Stimulated activated CD8-positive, alpha-beta memory T cell treated with anti-CD3 and anti-CD28 coated beads, Interleukin-15, amount 100 ng/mL, for 4 hours (primary cell): ENCODE measurements at places on chromosomes 12 and 14.

GRCh38 chr12:61915420-61915819, 344.8 kb upstream of the USP15 start:
- no peak for DNase-seq

DNA sequence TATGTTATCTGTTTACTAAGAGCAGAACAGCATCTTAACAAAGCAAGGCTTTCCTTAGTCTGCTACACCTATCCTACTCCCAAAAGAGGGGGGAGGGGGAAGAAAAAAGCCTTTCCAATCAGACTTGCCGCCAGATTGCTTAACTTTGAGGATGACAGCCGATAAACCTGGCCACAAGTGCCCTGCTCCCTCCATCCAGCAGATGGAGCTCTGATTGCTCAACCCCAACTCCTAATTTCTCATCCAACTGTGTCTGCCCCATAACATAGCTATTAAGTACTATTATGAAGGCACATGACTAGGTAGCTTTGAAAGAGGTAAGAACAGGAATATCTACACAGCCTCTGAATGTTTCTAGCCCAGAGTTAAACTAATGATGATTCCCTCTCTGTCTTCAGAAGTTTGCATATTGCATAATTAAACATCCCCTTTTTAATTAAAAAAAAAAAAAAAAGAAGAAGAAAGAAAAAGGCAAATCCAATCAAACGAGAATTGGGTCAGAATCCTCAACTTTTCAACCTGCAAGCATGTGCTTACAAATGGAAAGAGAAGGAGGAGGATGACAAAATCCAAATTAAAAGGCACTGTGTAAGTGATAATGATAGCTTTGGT, 247.4 kb downstream of the GALC start:
- DNase-seq, result no peak

GRCh38 chr14:96363751-96364336, 518 bp downstream of the GSKIP start:
- DNase-seq, result no peak

DNA sequence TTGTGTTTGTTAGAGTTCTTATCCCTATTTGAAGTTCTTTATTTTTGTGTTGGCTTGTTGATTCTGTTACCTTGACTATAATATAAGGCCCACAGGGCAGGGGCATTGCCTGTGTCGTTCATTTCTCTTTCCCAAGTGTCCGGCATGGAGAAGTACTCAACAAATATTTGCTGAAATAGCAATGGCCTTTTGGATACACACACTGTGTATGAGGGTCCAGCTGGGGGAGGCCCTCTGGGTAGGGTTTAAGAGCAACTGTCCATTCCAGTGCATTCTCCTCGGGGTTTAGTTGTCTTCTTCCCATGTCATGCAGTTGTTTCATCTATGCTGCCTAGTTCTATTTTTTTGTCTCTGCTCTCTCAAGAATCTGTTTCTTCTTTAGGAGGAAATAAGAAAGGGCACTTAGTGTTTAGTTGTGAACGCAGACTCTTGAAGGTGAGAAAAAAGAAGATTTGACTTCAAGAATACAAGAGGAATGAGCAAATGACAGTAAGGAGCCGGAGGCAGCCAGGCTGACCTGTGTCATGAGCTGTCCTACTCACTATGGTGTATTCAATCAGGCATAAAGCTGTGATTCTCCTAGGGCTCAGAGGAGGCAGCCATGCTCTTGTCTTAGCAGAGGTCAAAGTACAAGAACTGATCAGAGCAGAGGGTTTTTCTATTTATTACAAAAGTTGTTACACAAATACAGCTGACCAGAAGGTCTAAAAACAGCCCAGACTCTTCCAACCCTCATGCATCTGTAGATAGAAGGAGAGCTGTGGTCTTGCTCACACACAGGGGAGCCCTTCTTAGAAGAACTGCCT, 10.2 kb downstream of the ERG28 start:
- DNase-seq, result no peak

GRCh38 chr12:92554158-92555073, 148.4 kb upstream of the PLEKHG7 start:
- no peak for DNase-seq

- no peak for DNase-seq
These were observed 15.0 kb downstream of the TCP11L2 start for GRCh38 chr12:106317406-106318082.

DNA sequence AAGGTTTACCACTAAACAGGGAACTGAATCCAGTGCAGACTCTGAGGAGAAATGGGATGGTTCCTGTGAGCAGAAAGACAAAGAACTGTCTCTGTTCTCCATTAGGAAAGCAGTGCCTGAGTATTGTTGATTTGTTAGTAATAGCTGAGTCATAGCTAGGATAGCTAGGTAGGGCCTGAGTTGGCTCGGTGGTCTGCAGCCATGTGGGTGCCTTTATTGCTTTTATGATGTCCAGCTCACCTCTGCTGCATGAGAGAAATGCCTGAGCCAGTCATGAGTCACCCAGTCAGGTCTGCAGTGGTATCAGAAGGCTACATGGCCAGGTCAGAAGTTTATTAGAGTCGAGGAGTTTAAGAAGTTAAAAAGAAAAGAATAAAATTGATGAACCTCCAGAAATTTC, 24.2 kb downstream of the TRHDE start:
- DNase-seq, result no peak

GRCh38 chr14:38496092-38496491, 240.2 kb upstream of the CLEC14A start:
- no peak for DNase-seq

DNA sequence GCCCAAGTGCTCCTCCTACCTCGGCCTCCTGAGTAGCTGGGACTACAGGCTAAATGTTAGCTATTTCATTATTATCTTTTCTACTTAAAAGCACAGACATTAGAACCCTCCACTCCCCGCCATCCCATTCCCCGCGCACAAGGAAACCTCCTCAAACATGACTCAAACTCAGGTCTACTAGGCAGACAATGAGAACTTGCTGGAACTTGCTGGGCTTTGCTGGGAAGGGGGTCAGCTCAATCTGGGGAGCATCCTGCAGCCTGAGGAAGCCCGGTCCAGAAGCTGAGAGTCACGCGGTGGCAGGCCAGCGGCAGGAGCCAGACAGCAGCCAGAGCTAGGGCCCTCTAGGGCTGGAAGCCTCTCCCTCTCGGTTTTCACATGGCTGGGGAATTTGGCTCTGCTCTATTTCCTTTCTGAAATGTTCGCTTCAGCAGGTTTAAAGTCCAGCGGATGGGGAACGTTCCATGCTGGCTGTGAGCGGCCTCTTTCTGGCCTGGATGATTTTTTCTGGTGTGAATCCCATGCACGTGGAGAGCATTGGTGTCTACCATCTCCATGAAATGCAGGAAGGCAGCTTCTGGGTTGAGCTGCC, 68.5 kb downstream of the SLC6A12 start:
- no peak for DNase-seq

DNA sequence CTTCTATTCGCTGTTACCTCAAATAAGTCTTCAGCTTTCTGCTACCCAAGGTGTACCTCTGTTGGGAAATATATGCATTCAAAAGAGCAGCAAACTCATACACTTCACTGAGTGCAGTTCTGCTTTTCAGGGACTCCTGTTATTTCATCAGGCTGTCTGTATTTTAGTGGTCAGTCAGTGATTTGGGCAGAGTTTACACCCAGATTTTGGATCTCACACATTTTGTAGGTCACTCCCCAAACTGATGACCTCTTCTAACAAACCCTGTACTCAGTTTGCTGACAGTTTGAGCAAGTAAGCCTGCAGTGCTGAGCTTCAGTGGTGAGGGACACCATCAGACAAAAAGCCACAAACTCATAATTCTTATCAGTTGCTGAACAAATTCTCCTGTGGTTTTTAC, 8.2 kb upstream of the WASHC4 start:
- no peak for DNase-seq

- no peak for DNase-seq
These were observed 87.0 kb downstream of the TBX5 start for GRCh38 chr12:114318984-114319383.

DNA sequence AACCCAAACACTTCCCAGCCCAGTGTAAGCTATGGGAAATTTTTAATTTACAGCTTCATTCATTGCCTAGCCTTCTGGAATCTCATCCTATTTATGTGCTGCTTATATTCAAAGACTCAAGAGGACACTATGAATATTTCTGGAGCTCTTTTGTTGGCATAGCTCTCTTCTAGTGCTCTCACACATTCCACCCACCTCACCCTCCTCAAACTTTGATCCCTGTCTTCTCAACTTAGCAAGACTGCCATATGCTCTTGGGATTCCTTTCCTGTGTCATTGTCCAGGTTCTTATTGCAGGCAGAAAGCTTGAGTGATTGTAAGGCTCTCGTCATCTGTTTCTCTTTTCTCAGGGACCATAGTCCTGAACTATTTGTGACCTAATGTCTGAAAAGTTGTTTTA, 18.0 kb upstream of the NKX2-1 start:
- DNase-seq, result no peak

- no peak for DNase-seq
These were observed 109.0 kb upstream of the TMPO start for GRCh38 chr12:98406378-98406777.

- DNase-seq, result no peak
These were observed 43.2 kb downstream of the CPSF2 start for GRCh38 chr14:92164958-92165357.

GRCh38 chr14:83798421-83798820, 1731.5 kb upstream of the FLRT2 start:
- no peak for DNase-seq

DNA sequence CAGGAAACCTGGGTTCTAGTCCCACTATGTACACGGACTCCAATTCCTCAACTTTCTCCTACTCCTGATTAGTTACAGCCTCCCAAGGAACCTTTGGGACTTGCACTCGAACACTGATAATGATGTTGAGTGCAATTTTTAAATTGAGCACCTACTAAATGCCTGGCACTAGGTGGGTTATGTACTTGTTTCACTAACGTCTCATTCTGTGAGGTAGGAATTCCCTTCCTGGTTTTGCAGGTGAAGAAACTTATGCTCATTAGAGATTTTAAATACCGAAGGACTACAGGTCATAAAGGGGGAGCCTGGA, 536 bp downstream of the PARPBP start:
- no peak for DNase-seq

DNA sequence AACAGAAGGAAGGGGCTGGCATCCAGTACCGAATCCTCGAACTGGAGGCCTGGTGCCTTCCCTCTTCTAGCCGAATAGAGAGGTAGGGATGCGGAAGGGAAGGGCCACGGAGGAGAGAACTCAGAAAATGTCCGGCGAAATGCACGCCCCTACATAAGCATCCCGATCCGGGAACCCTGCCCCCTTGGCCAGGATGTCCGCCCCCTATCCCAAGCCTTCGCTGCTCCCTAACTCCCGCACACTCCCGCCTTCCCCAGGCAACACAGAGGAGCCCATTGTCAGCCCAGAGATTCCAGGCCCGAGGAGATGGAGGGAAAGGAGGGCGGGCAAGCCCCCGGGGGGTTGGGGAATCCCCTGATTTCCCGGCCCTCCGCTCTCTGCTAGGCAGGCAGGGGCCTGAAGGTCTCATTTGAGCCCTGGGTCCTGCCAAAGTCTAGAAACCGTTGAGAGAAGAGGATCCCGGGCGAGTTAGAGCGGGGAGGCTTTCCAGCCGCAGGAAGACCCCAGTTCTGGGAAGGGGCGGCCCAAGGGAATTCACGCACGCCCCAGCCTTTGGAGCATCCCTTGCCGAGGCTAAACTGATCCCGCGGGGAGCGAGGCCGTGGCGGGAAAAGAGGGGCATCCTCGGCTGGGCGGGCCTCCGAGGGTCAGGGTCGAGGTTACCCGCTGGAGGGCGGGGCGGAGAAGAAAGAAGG, 569 bp upstream of the ARHGEF40 start:
- DNase-seq, result no peak

DNA sequence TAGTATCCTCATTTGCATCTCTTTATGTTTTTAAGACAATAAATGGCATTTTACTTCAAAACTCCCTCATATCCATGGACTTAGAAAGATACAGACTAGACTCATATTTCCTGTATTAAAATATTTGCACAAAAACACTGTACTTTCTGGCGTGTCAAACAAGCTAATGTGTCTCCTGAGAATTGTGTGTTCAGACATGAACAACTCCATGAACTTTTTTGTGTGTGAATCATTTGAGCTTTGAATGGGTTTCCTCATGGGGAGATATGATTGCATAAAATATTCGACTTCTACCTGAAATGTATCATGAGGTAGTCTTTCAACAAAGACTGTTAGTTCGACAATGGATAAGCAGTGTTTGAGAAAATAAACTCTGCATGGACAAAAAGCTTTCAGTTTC, 58.8 kb downstream of the TMEM30B start:
- no peak for DNase-seq

GRCh38 chr12:64618953-64619590, 8.8 kb downstream of the RASSF3 start:
- DNase-seq, result no peak

DNA sequence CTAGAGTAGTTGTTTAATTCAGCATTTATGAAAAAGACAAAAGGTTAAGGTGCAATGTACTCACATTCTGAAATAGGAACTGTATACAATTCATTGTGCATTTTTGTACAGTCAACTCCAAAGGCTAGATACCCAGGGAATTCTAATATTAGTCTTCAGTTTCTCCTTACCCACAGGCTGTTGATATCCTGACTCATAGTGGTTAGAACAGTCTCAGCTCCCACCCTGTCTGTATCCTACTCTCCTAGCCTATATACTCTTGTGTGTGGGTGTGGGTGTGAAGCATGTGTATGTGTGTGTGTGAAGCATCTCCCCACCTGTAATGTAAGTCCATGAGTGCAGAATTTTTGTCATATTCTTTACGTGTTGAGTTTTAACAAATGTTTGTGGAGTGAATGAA, 229.5 kb downstream of the NAV3 start:
- DNase-seq, result no peak

DNA sequence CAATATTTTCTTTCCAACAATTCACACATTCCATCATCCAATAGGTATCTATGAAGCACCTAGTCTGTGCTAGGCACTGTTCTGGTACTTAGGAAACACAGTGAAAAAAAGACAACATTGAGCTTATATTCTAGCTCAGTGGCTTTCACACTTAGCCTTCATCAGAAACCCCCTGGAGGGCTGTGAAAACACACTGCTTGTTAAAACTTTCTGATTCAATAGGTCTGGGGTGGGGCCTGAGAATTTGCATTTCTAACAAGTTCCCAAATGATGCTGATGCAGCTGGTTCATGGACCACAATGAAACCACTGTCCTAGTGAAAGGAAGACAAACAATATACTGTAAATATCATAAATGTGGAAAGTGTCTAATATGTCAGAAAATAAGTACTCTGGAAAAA, 5.9 kb downstream of the VTI1B start:
- no peak for DNase-seq

DNA sequence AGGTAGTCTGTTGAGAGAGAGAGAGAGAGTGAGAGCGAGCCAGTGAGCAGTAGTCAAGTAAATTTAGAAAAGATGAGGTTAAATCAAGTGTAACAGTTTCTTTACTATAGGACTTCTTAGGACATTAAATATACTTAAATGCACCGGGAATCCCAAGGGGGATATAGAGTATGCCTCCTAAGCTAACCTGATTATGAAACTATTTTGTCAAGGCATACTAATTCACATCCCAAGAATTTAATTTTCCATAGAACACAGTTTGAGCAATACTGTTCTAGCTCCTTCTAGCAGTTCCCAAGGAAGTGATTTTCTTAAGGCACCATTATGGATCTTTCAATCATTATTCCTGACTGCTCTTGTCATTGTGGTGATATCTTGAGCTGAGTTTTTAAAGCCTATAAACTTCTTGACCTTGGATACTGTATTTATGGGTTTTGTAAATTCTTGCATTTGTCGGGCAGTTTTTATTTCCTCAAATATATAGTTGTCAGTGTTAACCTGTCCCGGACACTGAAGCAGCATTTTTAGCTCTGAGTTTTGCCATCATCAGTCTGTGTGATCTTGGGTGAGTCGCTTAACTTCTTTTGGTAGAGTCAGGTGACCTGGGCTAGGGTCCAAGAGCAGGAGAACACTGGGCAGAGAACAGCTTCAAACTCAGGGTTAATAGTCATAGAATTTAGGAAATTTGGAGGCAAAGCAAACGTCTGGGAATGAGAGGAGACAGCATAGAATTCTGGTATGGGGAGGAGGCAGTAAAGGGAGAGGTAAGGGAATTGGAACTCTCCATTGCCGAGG, 196.5 kb upstream of the FRMD6 start:
- DNase-seq, result no peak
